ENCODE measurements at places on chromosomes 1 and 21. TPM values are rescaled to one million over a fixed set of nuclear protein-coding genes. Genes with fewer than 3 reads are reported as not detected.
A peak's percentile ranks its signal among the peaks of the same experiment; 100 is the strongest.

Gene PRAMEF1
- not detected for total RNA-seq

Gene ST6GALNAC5
- total RNA-seq = 6.7 TPM

Gene ERICH3
- not detected for total RNA-seq

Gene TNFRSF4
- total RNA-seq = 0.88 TPM

Gene SH2D2A
- total RNA-seq = 4.6 TPM

Gene FOXO6
- 0.90 TPM for total RNA-seq

DNA sequence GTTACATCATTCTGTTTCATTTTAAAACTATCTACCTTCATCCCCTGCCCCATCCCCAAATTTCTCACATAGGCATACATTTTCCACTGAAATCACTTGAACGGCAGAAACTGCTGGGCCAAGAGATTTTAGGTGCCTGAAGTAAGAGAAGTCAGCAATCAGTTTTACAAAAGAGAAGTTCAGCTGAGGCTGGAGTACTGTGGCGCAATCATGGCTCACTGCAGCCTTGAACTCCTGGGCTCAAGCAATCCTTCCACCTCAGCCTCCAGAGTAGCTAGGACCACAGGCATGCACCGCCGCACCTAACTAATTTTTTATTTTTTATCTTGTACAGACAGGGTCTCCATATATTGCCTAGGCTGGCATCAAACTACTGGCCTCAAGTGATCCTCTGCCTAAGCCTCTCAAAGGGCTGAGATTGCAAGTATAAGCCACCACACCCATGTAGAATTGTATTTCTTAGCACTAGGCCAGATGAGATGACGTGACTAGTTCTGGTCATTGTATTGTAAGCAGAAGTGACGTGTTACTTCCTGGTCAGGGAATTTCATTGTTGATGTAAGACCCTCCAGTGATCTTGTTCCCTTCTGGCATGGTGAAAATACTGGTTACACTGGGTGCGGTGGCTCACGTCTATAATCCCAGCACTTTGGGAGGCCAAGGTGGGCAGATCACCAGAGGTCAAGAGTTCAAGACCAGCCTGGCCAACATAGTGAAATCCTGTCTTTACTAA is 7.1 kb downstream of the BECN2 start:
- DNase-seq = no peak

DNA sequence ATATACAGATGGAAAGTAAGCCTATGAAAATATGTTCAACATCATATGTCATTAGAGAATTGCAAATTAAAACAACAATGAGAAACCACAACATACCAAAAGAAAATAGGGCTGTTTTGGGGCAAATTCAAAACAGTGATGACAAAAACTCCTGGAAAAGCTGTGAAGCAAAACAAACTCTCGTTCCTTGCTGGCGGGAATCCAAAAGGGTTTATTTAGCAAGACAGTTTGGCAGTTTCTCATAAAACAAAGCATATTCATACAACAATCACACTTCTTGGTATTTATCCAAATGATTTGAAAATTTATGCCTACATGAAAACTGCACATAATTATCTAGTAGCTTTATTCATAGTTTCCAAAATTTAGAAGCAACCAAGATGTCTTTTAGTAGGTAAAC is 44.4 kb downstream of the COL11A1 start:
- no peak for DNase-seq

DNA sequence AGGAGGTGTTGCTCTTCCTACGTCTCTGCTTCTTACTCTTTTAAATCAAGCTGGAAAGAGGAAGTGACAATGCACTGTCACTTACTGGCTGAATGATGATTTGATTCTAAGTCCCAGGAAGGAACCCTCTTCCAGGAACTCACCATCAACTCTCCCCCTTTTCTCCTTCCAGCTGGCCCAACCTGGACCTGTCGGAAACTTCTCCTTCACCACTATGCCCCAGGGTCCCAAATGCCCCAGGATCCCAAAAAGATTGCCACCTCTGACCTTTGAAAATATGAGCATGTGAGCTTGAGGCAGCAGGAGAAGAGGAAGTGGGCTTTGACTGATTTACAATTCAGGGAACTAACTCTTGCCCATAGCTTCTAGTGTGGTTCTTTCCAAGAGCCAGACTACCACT is 5.3 kb upstream of the ADAMTS5 start:
- no peak for DNase-seq

DNA sequence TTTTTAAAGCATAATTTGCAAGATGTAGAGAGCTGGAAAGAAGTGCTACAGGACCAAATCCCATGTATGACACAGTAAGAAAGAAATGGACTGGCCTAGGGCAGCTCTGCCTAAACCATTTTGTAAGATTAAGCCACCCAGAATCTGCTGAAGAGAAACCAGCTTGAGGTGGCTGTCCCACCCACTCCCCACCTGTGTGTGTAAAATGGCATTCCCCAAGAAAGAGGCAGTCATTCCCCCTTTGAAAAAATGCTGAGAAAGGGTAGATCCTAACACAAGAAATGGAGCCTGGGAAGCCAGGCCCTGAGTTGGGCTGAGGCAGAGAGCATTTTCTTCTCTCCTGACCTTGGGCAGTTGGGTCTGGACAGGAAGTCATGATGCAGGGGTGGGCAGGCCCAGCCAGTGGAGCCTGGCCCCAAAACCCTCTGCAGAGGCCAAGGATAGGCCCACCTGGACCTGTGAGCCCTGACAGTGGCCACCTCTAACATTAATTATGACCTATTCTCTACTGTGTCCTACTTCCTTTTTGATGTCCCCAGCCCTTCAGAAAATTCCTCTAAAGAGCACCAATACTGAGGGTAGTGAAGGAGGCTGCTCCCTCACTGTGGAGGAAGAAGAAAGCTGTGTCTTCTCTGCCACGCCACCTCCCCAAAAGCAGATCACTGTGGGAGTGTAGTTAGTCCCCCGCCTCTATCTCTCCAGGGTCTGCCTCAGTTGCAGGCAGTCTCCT is 94.0 kb downstream of the EDEM3 start:
- DNase-seq = no peak

DNA sequence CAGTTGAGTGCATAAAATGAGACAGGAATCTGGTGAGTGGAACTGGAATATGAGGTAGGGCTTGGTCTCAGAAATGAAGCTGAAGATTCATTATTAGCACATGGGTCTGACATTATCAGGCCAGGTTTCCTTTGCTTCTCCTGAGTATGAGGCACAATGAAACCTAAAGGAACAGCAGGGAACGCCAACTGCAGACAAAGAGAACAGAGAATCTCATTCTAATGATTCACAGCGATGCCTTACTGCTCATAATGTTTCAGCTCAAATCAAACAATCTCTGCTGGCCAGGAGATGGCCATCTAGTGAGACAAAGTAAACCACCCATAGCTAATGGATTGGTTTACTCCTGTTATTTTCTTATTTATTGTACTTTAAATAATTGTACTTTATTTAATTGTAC is 133.5 kb downstream of the C1orf21 start:
- DNase-seq = no peak

- DNase-seq = no peak
Observed at GRCh38 chr21:26491663-26492062, 81.4 kb downstream of the CYYR1 start.

- DNase-seq = no peak
Observed at GRCh38 chr1:3166206-3166918, 97.4 kb downstream of the PRDM16 start.

DNA sequence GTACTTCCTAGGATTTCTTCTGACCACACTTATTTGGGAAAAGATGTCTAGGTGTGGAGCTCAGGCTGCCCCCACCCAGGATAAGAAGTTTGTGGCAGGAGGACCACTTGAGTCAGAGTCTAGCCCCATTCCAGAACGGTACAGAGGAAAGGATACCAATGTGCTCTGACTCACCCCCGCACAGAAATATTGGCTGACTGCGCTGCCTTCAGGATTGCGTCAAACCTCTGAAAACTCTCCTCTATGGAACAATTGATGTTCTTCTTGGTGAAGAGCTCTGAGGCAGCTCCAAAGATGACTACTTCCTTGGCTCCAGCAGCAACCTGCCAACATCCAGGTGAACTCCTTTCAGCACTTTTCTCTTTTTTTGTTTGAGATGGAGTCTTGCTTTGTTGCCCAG is 11.2 kb downstream of the HMGCL start:
- DNase-seq = no peak

GRCh38 chr1:167064621-167065020 is 25.6 kb downstream of the GPA33 start:
- DNase-seq = no peak

DNA sequence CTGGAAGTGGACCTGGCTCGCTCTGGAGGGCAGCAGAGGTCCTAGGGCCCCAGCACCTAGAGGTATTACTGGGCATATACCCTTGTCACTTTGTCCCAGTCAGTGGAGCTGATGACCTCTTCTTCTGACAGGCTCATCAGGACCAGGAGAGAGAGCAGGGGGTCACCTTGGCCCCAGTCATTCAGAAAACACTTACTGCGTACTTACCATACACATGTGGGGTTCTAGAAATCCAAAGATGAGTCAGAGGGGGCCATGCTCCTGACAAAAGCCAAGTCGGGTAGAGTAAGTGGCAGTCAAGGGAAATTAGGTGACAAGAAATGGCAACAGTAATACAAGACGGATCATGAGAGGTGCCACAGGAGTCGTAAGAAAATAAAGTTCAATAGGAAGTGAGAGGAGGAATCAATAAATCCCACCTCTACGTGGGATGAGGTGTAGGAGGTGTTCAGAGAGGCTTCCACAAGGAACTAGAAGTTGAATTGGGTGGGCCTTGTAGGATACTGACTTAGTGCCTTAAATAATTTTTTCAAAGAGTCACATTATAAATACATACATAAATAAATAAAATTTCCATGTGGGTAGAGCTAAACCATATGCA is 6.8 kb downstream of the KCNC4 start:
- DNase-seq = no peak

GRCh38 chr1:93434088-93434487 is 13.8 kb upstream of the FNBP1L start:
- no peak for DNase-seq

DNA sequence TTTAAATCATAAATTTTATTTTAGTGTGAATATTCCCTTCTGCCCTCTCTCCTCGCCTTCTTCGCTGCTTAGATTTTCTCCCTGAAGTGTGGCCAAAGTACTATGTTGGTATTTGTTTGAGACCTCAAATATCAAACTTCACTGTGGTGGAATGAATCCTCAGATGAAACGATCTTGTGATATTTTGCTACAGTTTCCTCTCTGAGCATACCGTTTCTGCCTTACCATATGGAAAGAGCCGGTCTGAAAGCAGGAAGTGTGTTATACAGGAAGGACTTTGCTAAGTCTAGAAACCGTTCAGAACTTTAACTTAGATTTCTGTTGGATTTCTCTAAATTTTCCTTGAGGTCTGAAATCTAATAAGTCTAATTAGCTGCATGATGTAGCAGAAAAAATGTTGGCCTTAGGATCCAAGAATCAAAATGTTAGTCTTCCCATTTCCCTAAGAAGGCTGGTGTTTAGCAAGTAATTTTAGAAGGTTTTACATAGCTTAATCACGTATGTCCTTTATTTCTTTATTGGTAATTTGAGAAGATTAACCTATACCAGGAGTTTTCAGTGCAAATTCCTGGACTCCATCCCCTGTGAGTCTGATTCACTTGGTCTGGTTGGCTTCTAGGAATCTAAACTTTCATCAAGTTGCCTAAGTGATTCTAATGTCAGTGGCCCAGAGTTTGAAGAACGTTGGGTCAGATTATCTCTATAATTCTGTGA is 30.7 kb downstream of the SDCCAG8 start:
- no peak for DNase-seq

DNA sequence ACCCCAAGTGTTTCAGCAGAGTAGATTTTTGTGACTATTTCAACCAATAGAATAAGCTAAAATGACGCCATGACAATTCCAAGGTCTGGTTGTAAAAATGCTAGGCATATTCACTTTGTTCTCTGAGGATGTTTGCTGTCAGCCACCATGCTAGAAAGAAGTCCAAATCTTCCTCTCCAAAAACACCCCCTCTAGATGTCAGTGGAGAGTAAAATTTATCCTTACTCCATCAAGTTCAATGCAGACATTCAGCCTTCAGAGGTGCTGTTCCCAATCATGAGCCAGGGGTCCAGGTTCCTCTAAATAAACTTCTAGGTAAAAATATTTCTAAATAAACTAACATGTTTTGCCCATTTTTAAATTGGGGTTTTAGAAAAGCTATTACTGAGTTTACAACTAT is 395.4 kb upstream of the ADAMTS5 start:
- peak; percentile 7 for DNase-seq

DNA sequence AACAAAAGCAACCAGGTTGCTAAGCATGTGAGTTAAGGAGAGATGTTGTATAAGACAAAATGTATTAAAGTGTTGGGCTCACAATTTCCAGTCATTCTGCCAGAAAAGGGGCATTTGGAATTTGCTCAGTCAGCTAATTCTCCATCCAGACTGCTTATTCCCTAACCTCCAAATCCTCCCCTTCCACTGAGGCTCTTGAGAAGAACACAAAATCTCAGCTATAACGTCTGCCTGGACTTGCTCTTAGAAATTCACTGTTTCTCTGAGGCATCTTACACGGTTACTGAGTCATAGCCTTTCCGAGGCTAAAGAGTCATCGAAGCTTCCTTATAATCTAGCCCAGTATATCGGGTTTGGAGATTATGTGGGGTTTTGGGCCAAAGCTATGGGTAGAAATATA is 548.2 kb upstream of the ADGRL4 start:
- peak; percentile 28 for DNase-seq
